Activated CD4-positive, alpha-beta memory T cell treated with anti-CD3 and anti-CD28 coated beads, Interleukin-2, amount 10 ng/mL, durations not matched to agents 7 days and 5 days (primary cell): ENCODE measurements at places on chromosomes 2 and 18. TPM values are rescaled to one million over a fixed set of nuclear protein-coding genes. Genes with fewer than 3 reads are reported as not detected.

GRCh38 chr18:74682991-74683297 is 85.3 kb downstream of the ZNF407 start:
- peaks cover 24% of the 10 kb centered on the region for H3K4me1 ChIP-seq
- H3K27ac ChIP-seq = no peak overlapping the region
- no peak overlapping the region for H3K4me3 ChIP-seq
- no peaks in the 10 kb centered on the region for H3K27me3 ChIP-seq
- H3K36me3 ChIP-seq = peaks cover 22% of the 10 kb centered on the region

DNA sequence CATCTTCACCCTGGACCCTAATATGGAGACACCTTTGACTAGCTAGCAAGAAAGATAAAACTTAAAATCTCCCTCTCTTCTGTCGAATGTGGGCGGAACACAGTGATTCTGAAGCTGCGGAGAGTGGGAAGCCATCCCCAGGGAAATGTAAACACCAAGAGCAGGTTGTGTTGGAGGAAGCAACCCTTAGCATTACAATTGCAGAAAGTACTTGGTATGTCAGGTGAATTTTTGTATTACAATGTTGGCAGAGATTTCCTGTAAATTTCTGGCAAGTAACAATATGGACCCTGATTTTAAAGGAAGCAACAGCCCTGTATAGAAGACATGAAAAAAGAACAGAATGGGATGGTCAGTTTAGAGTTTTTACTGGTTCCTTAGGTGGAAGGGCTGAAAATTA is 35.8 kb downstream of the TSN start:
- no peaks in the 10 kb centered on the region for H3K36me3 ChIP-seq
- no peak overlapping the region for H3K4me3 ChIP-seq
- H3K4me1 ChIP-seq = no peaks in the 10 kb centered on the region
- peaks cover 20% of the 10 kb centered on the region for H3K27me3 ChIP-seq

FAM237A gene
- total RNA-seq = not detected

ANKRD30B gene
- not detected for total RNA-seq

GRCh38 chr18:53991202-53991601 is 233.3 kb downstream of the MBD2 start:
- no peaks in the 10 kb centered on the region for H3K4me1 ChIP-seq
- no peaks in the 10 kb centered on the region for H3K27me3 ChIP-seq
- no peak for DNase-seq

DNA sequence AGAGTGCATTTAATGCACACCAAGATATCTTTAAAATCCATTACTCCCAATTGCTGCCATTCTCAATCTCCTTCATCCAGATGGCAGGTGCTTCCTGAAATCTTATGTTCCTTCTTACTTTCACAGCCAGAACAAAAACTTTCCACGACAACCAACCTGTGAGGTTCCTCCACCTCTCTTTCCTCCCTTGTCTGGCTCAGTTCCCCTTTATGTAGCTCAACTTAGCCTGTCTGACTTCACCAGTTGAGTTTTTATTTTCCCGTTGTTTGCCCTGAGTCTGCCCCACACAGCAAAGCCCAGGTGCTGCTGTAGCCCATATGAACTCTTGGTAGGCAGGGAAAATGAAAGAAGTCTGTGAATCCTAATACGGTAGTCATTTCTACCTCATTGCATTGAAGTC is 112.5 kb downstream of the MREG start:
- DNase-seq = no peak
- H3K27me3 ChIP-seq = peaks cover 24% of the 10 kb centered on the region
- H3K36me3 ChIP-seq = no peaks in the 10 kb centered on the region
- no peaks in the 10 kb centered on the region for H3K4me1 ChIP-seq
- no peak overlapping the region for H3K27ac ChIP-seq

GRCh38 chr2:83596592-83597282 is 862.3 kb downstream of the SUCLG1 start:
- no peak overlapping the region for H3K4me3 ChIP-seq
- no peak overlapping the region for H3K27ac ChIP-seq
- no peak for DNase-seq
- H3K27me3 ChIP-seq = no peaks in the 10 kb centered on the region
- no peaks in the 10 kb centered on the region for H3K4me1 ChIP-seq

DNA sequence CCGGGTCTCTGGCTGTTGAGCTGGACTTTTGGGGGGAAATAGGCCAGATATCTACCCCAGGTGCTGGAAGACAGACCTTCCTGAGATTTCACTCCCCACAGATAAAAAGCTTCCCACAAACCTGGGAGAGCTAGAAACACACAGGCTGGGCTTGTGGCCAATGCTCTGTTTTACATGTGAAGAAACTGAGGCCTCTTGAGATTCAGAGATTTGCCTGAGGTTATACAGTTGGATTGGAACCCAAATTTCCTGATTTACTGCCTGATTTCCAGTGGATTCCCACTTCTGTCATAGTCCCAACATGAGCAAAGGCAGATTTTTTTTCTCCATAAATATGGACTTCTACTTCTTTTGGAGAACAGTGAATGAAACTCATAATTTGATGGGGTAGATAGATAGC is 360.2 kb downstream of the SETBP1 start:
- H3K4me1 ChIP-seq = peaks cover 2% of the 10 kb centered on the region
- no peak overlapping the region for H3K27ac ChIP-seq
- no peak overlapping the region for H3K4me3 ChIP-seq
- DNase-seq = no peak
- no peaks in the 10 kb centered on the region for H3K27me3 ChIP-seq

DNA sequence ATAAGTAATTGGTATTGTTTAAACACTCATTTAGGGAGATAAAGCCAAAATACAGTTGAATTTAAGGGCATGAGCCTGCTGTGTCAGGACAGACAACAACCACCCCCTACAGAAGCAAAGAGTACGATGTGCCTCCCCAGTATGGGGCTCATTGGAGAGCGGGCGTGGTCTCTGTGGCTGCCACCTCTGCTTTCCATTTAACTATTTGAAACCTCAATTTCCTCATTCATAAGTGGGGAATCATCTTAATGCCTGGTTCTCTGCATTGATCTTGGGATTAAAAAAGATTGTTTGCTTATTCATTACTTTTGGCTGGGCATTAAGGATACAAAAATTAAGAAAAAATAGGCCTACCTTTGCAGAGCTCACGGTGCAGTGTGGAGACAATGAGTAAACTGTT is 21.4 kb downstream of the KCNS3 start:
- H3K4me3 ChIP-seq = no peak overlapping the region
- H3K27me3 ChIP-seq = peaks cover 2% of the 10 kb centered on the region
- H3K36me3 ChIP-seq = no peaks in the 10 kb centered on the region
- DNase-seq = no peak
- no peaks in the 10 kb centered on the region for H3K4me1 ChIP-seq

- DNase-seq = no peak
- no peaks in the 10 kb centered on the region for H3K27me3 ChIP-seq
- no peaks in the 10 kb centered on the region for H3K4me1 ChIP-seq
- no peak overlapping the region for H3K27ac ChIP-seq
- H3K36me3 ChIP-seq = no peaks in the 10 kb centered on the region
These were observed 601.0 kb downstream of the XIRP2 start for GRCh38 chr2:167489325-167489724.

DNA sequence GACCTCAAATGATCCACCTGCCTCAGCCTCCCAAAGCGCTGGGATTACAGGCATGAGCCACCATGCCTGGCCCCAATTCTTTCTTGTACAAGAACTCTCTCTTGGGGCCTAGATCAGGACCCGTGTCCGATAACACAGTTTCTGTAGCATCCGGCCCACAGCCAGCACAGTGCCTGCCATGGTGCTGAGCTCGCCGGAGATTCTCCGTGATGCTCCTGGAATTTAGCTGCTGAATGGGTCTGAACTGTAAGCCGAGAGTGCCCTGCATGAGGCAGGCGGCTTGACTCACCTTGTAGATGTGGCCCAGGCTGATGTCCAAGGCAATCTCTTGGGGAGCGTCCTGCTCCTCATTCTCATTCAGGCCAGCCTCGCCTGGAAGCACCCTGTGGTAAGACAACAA is 53.3 kb upstream of the SEMA4C start:
- DNase-seq = no peak
- peaks cover 9% of the 10 kb centered on the region for H3K36me3 ChIP-seq
- peaks cover 6% of the 10 kb centered on the region for H3K27me3 ChIP-seq
- no peak overlapping the region for H3K27ac ChIP-seq

GATA6 gene
- not detected for total RNA-seq

DNA sequence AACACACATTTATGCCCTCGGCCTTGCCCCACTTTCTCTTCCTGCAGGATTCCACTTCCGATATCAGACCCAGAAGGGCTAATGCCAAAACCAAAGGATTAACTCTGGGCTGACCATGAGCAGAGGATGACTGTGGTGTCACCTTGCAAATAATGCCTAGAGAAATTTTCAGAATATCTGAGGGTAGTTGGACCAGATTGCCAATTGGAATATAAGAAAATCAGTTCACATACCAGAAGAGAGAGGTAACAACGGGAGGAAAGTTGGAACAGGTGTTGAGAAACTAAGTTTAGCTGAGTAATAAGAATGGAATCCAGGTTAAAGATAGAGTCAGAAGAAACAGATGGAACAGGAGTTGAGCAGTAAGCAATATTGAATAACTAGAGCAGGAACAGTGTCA is 232.7 kb upstream of the UBE2E3 start:
- H3K4me1 ChIP-seq = no peaks in the 10 kb centered on the region
- DNase-seq = no peak
- H3K36me3 ChIP-seq = no peaks in the 10 kb centered on the region

TNS1 gene
- total RNA-seq = 3.4 TPM

- H3K4me3 ChIP-seq = peak overlapping the region; percentile 51
- peaks cover 86% of the 10 kb centered on the region for H3K36me3 ChIP-seq
- H3K4me1 ChIP-seq = peaks cover 87% of the 10 kb centered on the region
- peak overlapping the region; percentile 83 for H3K27ac ChIP-seq
- no peaks in the 10 kb centered on the region for H3K27me3 ChIP-seq
These were observed 8.4 kb downstream of the CASP10 start for GRCh38 chr2:201191132-201191875.

MC2R gene
- total RNA-seq = not detected
